Inflammatory macrophage (primary cell): ENCODE measurements at places on chromosomes 4 and X.

DNA sequence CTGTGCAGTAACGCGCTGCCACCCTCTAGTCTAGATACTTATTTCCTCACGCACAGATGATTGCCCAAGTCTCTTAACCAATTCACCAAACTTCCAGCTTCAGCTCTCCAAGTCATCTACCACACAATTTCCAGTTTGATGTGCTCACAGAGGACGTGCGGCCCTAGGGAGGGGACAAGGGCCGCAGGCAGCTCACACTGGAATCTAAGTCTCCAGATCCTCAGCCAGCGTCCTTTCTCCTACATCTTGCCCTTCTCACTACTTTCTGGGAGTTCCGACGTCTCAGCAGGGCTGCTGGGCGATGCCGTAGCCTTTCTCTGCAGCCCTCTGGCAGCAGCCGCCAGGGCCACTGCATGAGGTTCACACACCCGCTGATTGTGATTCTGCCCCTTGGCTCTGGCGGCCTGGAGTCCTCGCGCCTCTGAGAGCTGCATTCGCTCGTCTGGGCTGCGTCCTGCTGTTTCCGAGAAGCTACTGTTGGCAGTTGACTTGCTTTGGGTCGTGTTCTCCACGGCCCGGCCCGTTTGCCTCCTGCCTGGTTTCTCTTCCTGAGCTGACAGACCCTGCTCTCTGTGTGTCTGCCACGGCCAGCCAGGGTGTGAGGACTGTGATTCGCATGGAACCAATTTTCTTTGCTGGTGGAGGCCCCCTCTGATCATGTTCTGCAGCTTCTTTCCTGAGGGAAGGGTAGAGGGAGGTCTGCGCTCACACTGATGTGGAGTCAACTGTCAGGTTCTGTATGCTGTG, 14.1 kb upstream of the TMEM131L start:
- DNase-seq, result peak; percentile 86

- DNase-seq, result no peak
These were observed 2.7 kb upstream of the WDR1 start for GRCh38 chr4:10119278-10119677.

DNA sequence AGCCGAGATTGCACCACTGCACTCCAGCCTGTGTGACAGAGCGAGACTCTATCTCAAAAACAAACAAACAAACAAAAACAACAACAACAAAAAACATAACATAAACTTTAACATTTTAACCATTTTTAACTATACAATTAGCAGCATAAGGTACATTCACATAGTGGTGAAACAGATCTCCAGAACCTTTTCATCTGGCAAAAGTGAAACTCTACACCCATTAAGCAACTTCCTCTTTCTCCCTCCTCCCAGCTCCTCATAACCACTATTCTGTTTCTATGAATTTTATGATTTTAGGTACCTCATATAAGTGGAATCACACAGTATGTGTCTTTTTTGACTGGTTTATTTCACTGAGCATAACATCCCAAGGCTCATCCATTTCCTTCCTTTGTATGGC, 103.6 kb downstream of the FAM13A start:
- peak; percentile 68 for DNase-seq

GRCh38 chr4:153113061-153113837, 91.0 kb upstream of the TRIM2 start:
- no peak for DNase-seq

DNA sequence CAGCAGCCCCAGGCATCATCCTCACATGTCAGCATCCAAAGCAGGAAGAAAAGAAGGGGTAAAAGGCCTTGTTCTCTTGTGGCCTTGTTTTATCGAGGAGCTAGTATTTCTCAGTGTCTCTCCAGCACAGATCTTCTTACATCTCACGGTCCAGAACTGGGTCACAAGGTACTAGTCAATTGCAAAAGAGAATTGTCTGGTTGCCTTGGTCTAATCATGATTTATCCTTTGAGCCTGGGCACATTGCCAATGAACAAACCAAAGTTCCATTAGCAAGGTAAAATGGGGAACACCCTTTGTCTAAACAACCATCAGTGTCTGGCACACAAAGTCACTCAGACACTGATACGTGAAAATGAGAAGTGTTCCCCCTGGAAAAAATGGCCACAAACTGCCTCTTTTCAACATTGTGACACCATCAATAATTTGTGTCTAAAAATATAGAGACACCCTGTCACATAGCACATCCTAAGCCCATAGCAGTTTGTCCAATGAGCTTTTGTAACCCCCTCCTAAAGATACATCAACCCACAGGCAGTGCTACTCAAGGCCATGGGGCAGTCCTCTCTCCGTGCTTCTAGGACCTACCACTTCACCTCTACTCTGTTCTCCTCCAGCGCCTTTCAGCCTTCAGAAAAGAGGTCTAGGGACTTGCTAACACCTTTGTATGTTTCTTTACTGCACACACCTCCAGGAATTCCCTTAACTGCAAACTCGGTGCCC, 534.4 kb downstream of the MID1IP1 start:
- no peak for DNase-seq

DNA sequence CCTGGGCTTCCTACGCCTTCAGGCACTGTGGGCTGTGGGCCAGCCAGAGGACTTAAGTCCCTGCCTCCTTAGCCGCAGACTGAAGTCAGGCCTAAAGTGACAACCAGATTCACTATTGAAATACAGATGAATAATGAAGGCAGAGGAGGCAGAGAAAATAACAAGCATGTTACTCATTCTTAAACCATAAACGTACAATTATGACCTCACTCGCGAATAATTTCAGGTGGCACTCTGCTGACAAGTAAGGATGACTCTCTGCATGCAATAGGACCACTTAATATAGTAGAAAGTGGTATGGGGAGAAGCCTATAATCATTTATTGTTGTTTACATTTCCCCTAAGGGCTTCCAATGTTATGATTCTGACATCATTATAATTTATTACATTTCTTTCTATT, 409.2 kb upstream of the FGF13 start:
- no peak for DNase-seq

GRCh38 chr4:16231570-16232245, 5.4 kb upstream of the TAPT1 start:
- no peak for DNase-seq

GRCh38 chrX:47384502-47384901, 14.1 kb downstream of the ZNF157 start:
- DNase-seq, result peak; percentile 57

GRCh38 chrX:28848707-28849106, 261.5 kb downstream of the IL1RAPL1 start:
- no peak for DNase-seq

DNA sequence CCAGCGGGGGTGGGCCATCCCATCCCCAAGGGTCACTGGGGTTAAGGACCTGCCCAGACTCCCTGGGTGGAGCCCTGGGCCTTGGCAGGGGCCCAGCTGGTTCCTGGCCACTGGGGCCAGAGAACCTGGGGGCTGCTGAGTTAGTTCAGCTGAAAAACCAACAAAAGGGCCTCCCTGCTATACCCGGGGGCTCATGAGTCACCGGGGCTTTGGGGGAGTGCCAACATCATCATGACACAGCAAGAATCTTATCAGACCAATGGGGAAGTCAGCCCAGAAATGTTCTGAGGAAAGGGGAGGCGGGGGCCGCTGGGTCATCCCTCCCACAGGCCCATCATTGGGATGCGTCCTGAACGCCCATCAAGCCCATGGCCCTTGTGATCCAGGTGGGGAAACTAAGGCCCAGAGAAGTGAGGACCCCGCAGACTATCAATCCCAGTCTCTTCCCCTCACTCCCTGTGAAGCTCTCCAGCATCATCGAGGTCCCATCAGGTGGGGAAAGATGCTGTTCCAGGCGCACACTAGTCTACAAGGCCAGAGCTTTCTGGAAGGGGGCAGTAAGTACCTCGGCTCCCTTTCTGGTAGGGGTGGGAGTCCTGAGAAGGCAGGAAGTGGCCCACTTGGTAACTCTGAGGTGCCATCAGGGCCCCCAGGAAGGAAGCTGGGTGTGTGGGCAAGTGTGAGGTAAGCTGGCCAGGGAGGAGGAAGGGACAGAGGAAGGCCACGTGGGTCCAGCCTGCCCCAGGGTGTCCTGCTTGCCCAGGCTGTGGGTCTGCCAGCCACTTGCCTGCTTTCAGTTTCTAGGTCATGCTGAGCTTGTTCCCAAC, 4.5 kb downstream of the G6PD start:
- DNase-seq, result peak; percentile 73

GRCh38 chr4:134028421-134028820, 173.2 kb downstream of the PABPC4L start:
- DNase-seq, result no peak

DNA sequence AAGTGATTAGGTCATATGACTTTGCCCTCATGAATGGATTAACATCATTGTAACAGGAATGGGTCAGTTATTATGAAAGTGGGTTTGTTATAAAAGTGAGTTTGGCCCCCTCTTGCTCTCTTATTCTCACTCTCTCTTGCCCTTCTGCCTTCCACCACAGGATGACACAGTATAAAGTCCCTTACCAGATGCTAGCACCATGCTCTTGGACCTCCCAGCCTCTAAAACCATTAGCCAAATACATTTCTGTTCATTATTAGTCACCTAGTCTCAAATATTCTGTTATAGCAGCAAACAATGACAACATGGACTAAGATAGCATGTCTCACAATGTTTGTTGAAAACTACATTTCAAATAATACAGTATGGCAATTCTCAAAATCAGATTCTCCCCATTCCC, 59.7 kb downstream of the RWDD4 start:
- no peak for DNase-seq

DNA sequence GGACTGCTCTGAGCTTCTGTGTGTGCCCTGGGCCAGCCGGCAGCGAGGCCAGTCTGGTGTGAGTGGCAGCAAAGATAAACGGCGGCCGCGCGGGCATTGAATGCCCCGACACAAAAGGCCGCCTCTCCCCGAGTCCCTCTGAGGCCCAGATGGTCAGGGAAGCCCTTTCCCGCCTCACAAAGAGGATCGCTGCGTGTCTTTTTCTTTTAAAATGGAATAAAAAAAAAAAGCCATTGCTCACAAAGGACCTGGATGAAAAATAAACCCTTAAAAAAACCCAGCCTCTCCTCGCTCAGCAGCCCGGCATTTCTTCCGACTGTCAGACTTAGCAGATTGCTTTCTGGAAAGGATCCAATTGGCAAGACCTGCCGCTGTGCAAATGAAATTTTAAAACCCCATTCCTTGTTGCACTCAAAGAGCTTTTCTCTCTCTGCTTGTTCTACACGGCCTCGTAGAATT, 578.7 kb downstream of the BCOR start:
- no peak for DNase-seq
